Activated T-cell treated with anti-CD3 and anti-CD28 coated beads for 4 hours (primary cell): ENCODE measurements at places on chromosomes 3 and 15.
A peak's percentile ranks its signal among the peaks of the same experiment; 100 is the strongest.

- DNase-seq: no peak
Observed at GRCh38 chr3:176987901-176988650, 209.2 kb downstream of the TBL1XR1 start.

- no peak for DNase-seq
Observed at GRCh38 chr15:92079047-92079446, 225.5 kb downstream of the SLCO3A1 start.

DNA sequence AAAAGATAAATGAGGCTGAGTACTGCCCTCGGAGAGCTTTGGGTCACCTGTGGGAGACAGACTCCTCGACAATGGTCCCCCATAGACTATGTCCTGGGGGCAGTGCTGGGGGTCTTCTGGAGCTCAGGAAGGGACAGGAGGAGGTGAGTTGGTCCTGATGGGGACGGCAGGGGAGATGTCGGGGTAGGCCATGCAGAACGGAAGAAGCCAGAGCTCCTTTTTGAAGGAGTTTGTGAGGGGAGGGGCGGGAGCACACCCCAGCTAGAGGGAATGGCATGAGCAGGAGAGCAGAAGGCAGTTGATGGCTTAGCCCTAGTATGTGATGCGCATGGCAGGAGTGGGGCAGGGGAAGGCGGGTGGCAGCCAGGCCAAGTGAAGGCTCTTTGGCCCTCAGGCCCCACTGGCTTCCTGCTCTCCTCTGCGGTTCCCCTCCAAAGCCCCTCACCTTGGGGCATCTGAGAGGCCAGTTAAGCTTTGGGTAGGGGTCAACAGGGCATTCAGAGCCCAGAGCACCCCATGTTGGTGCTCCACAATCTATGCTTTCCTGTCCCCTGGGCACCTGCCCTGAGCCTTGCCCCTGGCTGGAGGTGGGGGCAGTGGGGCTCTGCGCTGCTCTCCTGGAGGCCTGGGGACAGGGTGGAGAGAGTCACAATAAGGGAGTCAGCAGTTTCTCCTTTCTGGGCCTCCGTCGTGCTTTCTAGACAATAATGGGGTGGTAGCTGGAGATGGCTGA, 179.3 kb downstream of the SMAD6 start:
- DNase-seq: no peak

GRCh38 chr3:8555113-8555661, 53.6 kb downstream of the LMCD1 start:
- no peak for DNase-seq

DNA sequence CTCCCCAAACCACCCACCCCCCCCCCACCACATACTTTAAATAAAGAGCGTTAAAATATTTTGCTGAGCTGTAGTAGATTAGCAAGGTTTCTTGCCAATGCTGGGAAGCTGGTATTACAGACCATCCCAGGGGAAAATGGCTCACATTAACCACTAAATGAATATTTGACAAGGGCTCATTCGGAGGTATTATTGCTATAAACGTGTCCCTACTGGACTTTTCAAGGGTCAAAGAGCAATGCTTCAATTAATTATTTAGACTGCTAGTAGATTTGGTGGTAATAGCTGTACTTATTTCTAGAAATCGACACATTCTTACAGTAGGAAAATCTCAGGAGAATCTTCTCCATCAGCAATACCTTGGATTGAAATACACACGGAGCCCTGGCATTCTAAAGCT, 5.2 kb downstream of the SOX2 start:
- no peak for DNase-seq

GRCh38 chr3:45915518-45916231, 27.6 kb upstream of the CXCR6 start:
- peak; percentile 72 for DNase-seq

- no peak for DNase-seq
Observed at GRCh38 chr3:82764521-82764920, 1003.1 kb upstream of the GBE1 start.

DNA sequence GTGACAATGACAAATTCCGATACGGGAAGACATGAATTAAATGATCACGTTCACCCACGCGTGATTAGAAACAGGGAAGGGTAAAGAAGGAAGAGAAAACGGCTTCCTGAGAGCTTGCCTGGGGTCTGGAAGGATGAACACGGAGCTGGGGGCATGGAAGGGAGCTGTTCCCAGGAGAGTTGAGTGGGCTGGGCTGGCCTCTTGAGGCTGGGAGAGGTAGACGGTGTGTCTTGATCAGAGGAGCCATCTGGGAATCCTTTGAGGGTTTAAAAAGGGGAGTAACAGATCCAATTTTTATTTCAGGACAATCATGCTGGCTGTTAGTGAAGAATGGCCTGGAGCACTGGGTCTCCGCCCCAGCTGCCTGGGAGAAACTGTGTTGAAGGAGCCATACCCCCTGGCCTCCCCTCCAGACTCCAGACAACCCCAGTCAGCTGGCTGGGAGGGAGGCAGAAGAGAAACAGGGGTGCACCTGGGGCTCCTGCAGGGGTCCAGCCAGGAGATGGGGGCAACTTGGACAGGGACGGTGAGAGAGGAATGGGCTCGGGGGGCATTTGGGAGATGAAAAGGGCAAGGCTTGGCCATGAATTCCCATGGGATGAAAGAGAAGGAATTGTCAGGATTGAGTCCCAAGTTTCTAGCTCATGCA, 53.6 kb upstream of the CGNL1 start:
- DNase-seq: no peak

GRCh38 chr15:71259866-71260265, 144.6 kb downstream of the THSD4 start:
- no peak for DNase-seq

GRCh38 chr3:73510334-73510733, 114.4 kb downstream of the PDZRN3 start:
- DNase-seq: no peak

- DNase-seq: no peak
Observed at GRCh38 chr3:191980443-191980842, 519.5 kb downstream of the PYDC2 start.

DNA sequence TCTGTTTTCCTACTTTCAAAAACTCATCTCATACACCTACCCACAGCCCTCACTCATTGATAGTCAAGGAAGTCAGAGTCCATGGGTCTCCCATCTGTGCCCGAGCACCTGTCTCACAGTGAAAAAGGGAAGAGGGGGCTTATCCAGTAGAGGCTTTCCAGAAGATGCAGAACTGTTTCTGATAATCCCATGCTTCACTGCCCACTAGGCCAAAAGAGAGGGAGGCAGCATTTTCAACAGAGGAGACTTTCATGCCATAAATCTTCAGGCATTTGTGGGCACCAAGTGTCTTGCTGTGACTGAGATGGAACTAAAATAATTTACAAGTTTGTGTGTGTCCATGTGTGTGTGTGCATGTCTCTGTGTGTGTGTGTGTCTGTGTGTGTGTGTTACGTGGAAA, 117.9 kb upstream of the PHLDB2 start:
- no peak for DNase-seq

- no peak for DNase-seq
Observed at GRCh38 chr15:40992825-40993224, 39.6 kb downstream of the CHAC1 start.

GRCh38 chr3:140019946-140020345, 85.0 kb downstream of the CLSTN2 start:
- DNase-seq: no peak

DNA sequence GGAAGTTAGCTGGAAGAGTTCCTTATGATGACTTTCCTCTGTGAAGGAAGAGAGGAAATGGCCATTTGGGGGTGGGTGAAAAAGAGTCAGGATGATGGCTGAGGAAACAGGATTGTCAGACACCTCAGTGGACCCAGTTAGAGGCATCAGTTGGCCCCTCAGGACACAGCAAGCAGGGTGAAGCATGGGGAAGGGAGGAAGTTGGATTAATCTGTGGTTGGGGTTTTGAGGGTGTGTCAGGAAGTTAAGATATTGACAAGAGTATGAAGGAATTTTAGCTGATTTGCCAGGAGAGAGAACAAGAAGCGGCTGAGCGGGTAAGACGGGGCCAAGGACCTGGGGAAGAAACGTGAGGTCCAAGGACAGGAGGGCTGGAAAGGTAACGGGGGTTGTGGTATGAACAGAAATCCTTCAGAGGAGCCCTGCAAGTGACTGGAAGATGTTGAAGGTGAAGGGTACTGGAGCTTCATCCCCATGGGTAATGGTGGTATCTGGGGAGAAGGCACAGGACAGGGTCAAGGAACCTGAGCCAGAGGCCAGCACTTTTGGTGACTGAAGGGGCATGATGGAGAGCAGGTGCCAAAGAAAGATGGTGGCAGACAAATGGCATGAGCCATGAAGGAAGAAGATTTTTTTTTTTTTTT, 2.7 kb downstream of the UQCC5 start:
- no peak for DNase-seq

- no peak for DNase-seq
Observed at GRCh38 chr15:60376677-60377095, 21.1 kb downstream of the ANXA2 start.

- DNase-seq: peak; percentile 18
Observed at GRCh38 chr3:13420045-13420830, at the start of gene NUP210. Gene NUP210 (minus strand): TSS chr3:13420322. CDS start chr3:13420226, 96 bp downstream.

DNA sequence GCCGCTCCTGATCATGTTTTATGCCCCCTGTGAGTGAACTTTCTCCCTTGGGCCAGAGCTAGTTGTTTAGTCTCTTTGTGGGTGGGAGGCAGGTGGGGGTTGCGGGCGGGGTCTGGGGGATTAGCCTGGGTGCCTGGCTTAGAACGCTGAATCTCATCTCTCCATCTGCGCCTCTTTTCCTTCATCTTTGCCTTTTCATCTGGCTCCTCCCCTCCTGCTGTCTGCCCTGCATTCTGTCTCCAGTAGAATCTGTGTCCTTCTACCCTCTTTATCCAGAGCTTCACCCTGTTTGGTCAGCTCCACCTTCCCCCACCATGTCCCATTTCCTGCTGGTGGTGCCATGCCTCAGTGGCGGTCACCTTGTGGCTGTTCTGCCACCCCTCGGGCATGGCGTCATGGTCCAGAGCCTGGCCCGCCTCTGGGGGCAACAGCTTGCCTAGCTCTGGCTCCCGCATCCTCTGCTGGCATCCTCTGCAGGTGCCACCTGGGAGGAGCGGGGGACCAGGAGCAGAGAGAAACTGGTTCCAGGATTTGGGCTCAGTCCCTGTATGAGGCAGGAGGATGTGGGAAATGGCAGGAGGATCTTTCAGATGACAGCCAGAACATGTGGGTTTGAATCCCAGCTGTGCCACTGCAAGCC, 44.3 kb downstream of the PDIA5 start:
- no peak for DNase-seq

DNA sequence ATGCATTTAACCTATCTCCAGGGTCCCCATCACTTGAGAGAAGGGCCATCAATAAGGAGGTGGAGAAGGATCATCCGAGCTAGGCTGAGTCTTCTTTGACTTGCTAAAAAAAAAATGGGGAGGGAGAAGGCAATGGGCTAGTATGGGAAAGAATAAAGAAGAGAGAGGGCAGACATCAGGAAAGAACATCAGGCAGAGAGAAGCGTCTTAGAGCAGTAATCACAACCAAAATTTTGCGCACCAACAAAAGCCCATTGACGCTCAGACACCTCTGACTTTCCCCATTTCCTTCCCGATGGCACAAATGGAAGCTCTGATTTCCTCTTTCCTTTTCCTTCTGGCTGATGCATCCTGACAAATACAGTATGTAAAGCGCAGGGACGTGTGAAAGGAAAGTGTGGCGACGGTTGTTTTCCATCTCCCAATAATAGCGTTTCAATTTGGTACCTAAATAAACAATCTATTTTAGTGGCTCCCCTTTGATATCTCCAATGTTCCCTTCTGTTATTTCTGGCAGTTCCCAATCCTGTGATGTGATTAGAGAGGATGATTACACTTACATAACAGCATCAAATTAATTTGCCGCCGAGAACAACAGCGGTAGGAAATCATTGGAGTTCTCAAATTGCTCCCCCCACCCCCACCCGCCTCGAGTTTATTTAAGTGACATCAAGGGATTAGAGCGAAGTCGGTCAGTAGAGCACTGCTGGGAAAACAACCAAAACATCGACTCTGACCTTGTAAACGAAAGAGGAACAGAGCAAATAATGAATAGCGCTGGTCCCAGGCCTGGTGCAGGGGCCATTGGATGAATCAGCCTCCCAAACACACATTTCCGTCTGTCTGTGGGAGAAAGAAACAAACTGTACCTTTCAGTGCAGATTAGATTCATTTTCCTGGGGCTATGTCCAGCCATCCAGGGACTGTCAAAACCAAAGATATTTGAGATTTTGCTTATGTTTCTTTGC, 273.3 kb upstream of the ICE2 start:
- DNase-seq: no peak

DNA sequence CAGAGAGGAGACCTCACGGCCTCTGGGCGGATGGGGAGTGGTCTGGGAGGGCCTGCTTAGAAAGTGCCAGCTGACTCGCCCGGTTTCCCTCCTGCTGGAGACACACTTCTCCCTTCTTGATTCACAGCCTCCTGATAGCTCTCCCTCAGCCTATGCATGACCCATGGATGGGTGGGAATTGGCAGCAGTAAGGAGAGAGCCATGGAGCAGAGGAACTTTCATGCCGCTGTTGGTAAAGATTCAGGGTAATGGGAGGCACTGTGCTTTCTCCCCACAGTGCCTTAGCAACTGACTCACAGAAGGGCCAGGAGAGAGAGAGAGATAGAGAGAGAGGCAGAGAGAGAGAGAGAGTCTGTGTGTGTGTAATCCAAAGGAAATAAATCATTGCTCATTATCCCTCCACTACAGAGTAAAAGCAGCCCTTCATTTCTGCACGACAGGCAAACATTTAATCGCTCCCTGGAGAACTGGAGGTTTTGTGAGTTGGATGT, 82.8 kb downstream of the SEMA5B start:
- no peak for DNase-seq

GRCh38 chr3:136960838-136961836, 3.4 kb downstream of the IL20RB start:
- DNase-seq: no peak

DNA sequence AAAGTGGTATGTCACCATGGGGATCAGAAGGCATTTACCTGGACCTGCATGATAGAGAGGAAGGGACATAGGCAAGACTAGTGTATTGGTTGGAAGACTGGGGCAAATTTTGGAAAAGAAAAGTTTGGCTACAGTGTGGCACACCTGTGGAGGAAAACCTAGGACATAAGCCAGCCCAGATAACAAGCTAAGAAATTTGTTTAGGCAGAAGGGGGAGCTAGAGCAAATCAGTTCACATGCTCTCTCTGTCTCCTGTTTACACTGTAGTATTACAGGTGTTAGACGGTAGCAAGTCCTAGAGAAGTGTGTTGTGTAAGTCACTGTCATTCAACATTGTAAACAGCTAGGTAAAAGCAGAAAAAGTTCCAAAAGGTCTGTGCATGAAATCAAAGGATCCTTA, 11.9 kb upstream of the ALDH1A2 start:
- DNase-seq: no peak

DNA sequence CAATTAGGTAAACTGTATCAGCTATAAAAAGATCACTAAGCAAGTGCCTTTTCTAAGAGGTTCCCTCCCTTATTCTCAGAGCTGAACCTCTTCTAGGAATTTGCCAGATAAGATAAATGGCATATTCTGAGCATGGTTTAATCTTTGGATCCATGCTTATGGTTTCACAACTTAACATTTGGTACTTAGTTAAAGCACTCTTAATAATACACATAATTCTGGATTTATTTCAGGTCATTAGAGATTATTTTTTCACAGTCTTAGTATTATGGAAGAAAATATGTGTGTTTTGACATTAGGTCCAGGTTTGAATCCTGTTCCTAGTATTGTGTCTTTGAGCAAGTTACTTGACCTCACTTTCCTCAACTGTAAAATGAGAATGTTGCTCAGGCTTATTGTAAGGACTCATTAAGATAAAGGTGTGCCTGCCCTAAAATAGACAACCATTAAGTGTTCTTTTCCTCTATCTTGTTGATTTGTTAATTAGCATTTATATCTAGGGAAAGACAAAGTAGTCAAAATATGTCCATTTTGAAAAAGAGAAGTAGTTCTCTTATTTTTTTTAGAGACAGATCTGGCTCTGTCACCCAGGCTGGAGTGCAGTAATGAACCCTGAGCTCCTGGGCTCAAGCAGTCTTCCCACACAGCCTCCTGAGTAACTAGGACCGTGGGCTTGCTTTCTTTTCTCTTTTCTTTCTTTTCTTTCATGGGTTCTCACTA, 43.4 kb downstream of the TSC22D2 start:
- DNase-seq: no peak
